ENCODE measurements at places on chromosomes 7 and 10.

GRCh38 chr7:151715666-151716315, 161.1 kb downstream of the PRKAG2 start:
- DNase-seq: no peak

- no peak for DNase-seq
Observed at GRCh38 chr7:35359423-35359822, 105.5 kb upstream of the TBX20 start.

DNA sequence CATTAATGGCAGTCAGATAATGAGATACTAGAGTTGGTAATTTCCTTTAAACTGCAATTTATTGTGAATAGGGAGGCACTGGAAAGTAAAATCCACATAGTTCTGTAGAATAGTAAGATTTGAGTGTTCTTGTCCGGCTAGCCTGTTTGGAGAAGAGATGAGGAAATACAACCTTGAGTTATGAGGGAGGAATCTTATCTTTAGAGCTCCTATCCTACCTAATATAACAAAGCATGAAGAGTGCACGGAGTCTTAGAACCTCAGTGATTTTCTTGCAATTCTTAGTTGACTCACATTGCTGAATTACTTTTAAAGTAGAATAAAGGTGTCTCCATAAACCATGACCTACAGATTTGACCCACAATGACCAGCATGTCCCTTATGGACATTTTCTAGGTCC, 73.4 kb downstream of the ATAD1 start:
- no peak for DNase-seq

GRCh38 chr10:79193694-79194382, 125.1 kb downstream of the ZMIZ1 start:
- DNase-seq: no peak

GRCh38 chr7:150979713-150980390, 1.7 kb upstream of the KCNH2 start:
- no peak for DNase-seq

DNA sequence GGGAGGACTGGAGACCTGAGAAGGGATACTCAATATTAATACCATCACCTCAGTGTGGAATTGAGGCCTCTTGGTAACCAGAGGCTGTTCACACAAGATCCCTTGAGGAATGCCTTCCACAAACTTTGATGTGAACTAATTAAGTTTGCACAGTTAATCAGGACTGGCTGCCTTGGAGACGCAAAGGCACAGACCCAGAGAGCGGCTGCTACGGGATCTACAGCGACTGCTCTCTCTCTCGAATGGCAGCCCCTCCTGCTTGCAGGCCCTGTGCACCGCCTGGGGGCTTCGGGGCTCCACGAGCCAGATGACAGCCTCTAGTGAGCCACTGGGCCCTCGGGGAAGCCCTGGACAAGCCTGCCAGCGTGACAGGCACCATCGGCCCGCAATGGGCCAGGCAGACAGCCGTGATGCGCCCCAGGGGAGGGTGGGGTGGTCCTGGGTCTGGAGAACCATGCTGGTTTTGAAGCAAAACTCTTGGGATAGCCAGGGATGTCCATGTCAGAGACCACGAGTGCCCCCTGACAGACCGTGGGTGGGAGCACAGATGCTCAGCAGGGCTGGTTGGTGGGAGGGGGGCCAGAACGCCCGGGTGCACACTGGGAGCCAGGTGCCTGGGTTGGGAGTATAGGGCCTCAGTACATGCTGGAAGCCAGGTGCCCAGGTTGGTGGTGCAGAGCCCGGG, 195.6 kb downstream of the ELFN1 start:
- DNase-seq: no peak

- peak; percentile 55 for DNase-seq
Observed at GRCh38 chr10:63633677-63634487, 112.7 kb downstream of the REEP3 start.

DNA sequence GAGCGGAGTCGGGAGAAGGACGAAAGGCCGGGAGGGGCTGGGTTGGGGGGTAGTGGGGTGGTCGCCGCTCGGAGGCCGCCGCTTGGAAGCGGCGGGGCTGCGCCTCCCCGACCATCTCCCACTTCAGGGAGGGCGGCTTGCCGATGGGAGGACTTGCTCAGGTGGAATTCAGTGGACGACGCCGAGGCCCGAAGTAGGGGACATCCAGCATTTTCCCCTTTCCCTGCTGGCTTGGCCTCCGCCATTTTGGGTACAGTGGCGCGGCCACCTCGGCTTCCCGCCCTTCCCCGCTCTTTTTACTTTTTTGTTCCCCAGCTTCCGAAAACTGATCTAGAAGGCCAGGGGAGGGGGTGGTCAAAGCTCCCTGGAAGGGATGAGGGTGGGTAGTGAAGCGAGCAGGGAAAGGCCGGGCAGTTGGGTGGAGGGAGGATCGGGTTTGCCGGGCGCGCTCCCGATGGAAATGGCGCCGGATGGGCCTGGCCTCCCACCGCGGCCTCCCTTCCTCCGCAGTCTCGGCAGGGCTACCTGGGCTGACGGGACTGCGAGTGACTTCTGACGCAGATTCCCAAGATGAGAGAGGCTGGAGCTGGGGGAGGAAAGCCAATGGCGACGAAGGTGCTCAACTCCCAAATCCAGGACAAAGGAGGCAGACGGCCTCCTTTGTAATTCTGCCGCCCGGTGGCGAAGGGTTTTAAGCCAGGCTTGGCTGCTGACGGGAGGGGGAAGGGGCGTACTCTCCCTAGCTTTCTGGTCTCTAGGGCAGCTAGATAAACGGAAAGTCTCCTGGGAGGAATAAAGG, at the start of gene PBLD:
TSS of gene PBLD (minus strand) at position 670 of the 799 bp plus-strand sequence. CDS start 26,084 bp downstream, outside the sequence.
- DNase-seq: peak; percentile 91

Data from tongue (tissue), 3 donors.